ENCODE measurements at places on chromosomes 1 and 21. TPM values are rescaled to one million over a fixed set of nuclear protein-coding genes. Genes with fewer than 3 reads are reported as not detected.

AUNIP gene
- 0.28 TPM for total RNA-seq

PRAMEF13 gene
- total RNA-seq = not detected

- no peaks in the 10 kb centered on the region for H3K36me3 ChIP-seq
- no peak for DNase-seq
- peaks cover 46% of the 10 kb centered on the region for H3K4me1 ChIP-seq
- no peaks in the 10 kb centered on the region for H3K27me3 ChIP-seq
These were observed 19.2 kb upstream of the EPHA2 start for GRCh38 chr1:16174886-16175598.

GRCh38 chr1:66298464-66298863 is 235.5 kb upstream of the SGIP1 start:
- no peaks in the 10 kb centered on the region for H3K27me3 ChIP-seq
- H3K36me3 ChIP-seq = no peaks in the 10 kb centered on the region
- no peak overlapping the region for H3K27ac ChIP-seq
- peaks cover 47% of the 10 kb centered on the region for H3K4me1 ChIP-seq

DNA sequence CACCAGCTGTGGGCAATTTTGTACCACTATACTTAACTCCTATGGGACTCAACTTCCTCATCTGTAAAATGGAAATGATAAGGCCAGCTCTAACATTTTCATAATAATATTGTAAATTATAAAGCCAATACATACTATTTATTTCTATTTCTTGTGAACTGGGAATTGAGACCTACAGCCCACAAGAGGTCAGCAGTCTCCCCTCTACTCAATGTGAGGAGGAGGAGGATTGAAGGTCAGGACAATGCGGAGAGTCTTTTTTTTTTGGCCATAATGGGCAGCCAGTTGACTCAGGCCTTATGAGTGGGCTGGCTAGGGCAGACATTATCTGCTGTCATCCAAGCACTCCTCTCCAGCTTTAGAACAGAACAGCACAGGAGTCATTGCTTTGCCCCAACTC is 90.5 kb downstream of the NUF2 start:
- H3K36me3 ChIP-seq = no peaks in the 10 kb centered on the region
- no peak overlapping the region for H3K4me3 ChIP-seq
- H3K27me3 ChIP-seq = no peaks in the 10 kb centered on the region

- no peaks in the 10 kb centered on the region for H3K36me3 ChIP-seq
- H3K4me3 ChIP-seq = no peak overlapping the region
- no peaks in the 10 kb centered on the region for H3K27me3 ChIP-seq
- no peaks in the 10 kb centered on the region for H3K4me1 ChIP-seq
- no peak for DNase-seq
- H3K27ac ChIP-seq = no peak overlapping the region
These were observed 686.5 kb upstream of the ADGRL2 start for GRCh38 chr1:81114191-81114590.
